Inflammatory macrophage (primary cell): ENCODE measurements at places on chromosomes 3 and 15.

DNA sequence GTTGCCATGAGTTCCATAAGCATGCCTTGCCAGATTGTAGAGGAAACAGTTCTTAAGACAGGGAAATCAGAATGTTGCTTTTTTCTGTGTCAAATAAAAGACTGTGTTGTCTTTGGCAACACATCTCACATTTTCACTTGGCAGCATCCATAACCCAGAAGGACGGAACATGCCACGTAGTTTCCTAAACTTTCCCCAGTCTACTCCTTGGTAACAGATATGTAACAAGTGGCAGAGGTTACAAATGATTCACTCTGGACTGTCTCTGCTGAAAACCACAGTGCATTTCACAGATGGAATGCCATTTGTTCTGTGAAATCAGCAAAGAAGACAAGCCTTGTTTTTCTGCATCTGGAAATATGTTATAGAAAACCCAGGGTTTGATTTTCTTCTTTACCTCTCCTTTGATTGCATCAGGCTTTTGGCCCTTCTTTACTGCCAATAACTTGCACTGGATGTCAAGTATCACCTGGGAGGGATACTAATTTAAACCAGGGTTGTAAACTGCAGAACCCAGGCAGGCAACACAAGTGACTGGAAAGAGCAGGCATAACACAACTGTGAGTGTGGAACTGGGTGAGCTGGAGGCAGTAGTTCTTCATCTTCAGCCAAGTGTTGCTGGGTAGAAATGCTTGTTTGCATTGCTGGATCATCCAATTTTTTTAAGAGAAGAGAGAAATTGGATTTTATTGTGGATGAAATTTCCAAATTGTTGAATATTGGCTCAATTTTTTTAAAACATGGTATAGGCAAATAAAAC, 124.4 kb upstream of the FOXB1 start:
- no peak for DNase-seq

DNA sequence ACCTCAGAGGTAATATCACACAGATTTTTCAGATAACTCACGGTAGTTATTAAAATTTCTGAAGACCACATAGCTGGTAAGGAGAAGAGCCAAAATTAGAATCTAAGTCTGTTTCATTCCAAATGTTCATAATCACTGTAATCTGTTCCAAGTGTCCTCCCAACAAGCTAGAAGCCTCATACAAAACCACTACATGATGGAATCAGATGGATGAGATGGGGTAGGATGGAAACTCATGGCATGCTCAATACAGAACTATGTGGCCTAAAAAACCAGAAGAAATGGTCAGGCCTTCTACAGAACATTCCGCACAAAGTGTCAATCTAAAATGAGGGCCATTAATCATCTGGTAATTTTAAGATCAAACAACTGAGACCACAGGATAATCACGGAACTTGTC, 91.8 kb downstream of the THBS1 start:
- DNase-seq: no peak

DNA sequence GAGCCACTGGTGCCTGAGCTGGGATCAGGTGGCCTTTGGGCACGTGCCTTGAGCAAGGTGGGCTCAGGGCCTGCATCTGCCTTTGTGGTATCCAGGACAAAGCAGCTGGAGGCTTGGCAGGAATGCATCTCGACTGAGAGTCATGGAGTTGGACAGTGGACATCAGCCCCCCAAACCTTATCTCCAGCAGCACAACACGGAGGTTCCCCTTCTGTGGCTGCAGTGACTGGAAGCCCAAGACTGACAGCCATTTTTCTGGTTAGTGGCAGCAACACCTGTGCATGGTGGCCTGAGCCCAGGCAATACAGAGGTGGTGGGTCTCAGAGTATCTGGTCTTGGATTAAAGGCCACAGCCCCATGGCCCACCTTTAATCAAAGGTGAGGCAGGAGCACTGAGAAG, 27.8 kb upstream of the TSEN2 start:
- DNase-seq: no peak

DNA sequence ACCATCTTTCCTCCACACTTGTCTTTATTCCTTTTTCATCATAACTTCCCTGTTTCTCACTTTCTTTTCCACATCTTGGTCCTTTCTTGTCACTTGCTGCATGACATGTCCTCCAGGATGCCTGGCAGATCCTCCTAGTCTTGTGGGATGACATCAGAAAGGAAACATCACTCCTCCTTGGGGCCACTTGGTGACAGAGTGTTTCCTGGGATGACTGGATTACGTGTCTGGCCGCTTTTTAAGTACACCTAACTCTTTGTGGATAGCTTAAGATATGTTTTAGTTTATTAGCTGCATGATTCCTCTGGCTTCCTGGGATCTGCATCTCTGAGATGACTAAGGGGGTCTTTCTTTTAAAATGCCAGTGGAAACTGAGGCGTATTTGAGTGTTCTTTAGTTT, 363.5 kb upstream of the FRG2C start:
- DNase-seq: no peak

- peak; percentile 76 for DNase-seq
These were observed 25.5 kb downstream of the CHP1 start for GRCh38 chr15:41256577-41257038.

DNA sequence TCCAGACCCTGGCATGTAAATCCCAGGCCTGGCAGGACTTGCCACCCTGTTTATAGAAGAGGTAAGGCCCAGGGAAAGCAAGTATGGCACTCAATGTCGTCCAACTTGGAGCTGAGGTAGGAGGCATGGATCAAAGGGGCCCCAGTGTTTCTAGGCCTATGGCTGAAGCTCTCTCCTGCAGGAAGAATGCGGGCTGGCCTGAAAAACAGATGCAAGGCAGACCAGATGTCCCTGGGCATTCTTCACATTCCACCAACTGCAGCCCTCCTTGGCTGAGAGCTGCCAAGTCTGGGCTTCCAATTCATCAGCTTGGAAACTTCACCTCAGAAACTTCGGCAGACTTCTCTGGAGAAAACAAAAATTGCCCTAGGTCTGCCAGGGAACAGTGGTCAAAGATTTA, 22.2 kb downstream of the MESD start:
- no peak for DNase-seq

GRCh38 chr3:12486916-12487315, 2.6 kb downstream of the TSEN2 start:
- DNase-seq: peak; percentile 61

DNA sequence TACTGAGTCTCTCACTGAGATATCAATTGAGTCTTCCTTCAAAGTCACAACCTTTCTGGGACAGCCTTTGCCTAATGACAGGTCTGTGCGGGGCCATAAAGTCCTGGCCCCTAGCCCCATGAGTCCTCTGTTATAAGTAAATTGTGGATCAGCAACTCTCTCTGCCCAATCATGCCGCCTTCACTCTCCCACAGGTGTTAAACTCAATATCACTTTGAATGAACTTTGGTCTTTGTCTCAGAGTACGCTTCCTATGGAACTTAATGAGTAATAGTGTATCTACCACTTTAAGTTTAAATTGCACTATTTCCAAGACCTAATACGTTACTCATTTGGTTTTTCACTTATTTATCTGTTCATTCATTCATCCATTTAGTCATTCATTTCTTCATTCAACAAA, 826.4 kb downstream of the TUSC7 start:
- DNase-seq: no peak

DNA sequence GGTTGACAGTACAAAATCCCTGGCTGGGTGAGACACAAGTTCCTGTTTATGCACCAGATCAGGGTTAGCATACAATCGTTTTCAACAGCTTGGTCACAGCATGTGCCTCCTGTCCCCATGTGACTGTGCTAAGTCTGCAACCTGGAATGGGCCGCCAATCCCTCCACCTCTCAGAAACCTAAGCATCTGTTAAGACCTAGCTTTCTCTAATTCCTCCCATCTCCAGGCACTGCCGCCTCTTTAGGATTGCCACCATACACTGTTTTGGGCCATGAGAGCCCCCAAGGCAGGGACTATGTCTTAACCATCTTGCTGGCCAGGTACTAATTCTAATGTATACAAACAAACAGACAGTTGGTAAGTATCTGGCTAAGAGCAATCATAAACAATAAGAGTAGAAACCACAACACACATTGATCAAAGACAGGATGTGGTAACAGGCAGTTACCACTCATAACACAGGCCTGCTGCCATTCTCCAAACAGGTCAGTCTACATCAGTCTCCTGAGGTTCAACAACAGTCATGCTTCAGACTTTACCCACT, 25.6 kb downstream of the SEC22C start:
- DNase-seq: no peak

- DNase-seq: no peak
These were observed 82.2 kb downstream of the CADM2 start for GRCh38 chr3:85041001-85041400.

GRCh38 chr15:83850015-83850414, 196.1 kb downstream of the ADAMTSL3 start:
- no peak for DNase-seq

- peak; percentile 5 for DNase-seq
These were observed 86.9 kb upstream of the PRTG start for GRCh38 chr15:55829826-55830225.
